ENCODE measurements at places on chromosomes 12 and 14.

- DNase-seq: no peak
These were observed 40.1 kb upstream of the BCL11B start for GRCh38 chr14:99312106-99312505.

- DNase-seq: no peak
These were observed 30.9 kb downstream of the TDP1 start for GRCh38 chr14:89986462-89987160.

GRCh38 chr12:10393291-10393690 lies 3.5 kb upstream of the KLRK1 start:
- no peak for DNase-seq

DNA sequence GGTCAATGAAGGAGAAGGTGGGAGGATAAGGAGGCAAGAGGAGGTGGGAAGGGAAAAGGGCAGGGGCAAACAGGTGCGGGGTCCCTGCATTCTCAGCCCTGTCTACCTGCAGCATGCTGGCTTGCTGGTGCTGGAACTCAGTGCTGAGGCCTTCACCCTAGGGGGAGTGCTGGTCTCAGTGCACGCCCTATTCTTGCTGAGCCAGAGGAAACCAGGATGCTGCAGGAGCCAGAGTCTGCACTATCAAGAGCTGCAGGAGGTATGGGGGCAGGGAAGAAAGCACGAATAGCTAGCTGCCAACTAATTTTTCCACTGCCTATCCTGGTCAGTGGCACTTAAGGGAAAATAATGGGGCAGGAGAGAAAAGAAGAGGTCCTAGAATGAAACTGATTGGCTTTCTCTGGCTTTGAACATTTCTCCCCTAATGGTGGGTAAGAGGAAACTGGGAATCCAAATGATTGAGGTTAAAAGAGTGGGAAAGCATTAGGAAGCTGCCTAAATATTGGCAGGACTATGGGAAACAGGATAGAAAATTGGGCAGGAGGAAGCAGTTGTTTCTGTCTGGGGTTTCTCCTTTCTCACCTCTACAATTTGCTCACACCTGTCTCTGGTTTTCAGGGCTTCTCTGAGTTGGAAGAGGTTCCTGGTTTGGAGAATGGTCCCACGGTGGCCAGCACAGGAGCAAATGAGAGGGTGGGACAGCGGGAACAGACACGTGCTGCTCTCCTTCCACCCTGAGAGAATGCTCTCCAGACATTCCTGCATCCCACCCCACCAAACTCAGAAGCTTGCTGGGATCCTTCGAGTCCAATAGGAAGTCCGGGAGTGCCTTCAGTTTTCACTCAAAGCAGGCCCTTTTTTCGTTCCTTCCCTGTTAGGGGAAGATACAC lies 1.9 kb downstream of the TMEM253 start:
- DNase-seq: no peak

- peak; percentile 21 for DNase-seq
These were observed 19.6 kb downstream of the HCFC2 start for GRCh38 chr12:104083769-104084475.
